ENCODE measurements at places on chromosomes 7 and 10.

GRCh38 chr10:100748231-100749058 lies 3.1 kb downstream of the PAX2 start:
- no peak for DNase-seq

DNA sequence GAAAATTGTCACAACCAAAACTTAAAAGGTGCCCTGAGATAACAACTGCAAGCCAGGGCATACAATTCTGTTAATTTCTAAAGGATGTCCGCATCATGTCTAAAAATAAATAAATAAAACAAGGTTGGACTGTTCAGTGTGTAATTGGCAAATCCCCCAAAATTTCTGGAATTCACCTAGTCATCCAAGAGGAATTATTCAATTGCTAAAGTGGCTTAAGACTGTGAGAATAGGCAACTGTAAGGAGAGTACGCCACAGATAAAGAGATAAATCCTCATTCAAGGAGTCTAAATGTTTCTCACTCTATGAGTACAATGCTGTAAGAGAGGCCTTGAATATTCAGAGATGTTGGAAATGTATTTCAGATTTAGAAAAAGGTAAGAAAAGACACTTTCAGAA lies 37.2 kb downstream of the PIK3AP1 start:
- DNase-seq: no peak

DNA sequence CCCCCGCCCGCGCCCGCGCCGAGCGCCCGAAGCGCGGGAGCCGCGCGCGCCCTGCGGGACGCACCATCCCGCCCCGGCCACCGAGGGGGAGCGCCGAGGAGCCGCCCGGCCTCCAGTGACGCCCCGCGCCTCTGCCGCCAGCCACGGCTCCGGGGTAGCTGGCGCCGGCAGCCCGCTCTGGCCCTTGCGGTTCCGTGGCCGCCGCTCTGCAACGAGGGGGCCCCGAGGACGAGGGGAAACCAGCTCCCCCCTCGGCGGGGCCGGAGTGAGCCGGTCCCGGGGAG lies at the start of gene PAXIP1:
TSS of gene PAXIP1 (minus strand) at position 33 of the 284 bp plus-strand sequence. CDS start 195 bp downstream, outside the sequence.
- no peak for DNase-seq

GRCh38 chr10:126001576-126001975 lies 105.2 kb downstream of the FANK1 start:
- no peak for DNase-seq

GRCh38 chr7:39741942-39742623 lies 118.7 kb downstream of the RALA start:
- no peak for DNase-seq

DNA sequence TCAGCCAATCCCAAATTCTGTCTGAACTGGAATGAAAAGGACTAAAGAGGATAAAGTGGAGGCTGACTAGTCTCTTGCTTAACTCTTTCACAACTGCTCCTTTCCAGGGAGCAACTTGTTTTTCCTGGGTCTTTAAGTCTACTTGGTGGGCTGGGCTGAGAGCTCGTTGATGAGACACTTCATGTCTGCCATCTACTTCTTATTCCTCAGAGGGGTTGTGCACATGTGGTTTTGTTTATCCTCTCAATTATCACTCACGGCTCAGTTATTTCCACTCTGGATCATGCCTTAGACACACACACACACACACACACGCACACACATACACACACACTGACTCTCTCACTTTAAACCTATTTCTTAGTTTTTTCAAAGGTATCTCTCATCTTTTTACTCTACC lies 298.6 kb upstream of the MTPN start:
- DNase-seq: no peak

- no peak for DNase-seq
These were observed 22.2 kb upstream of the FAM171A1 start for GRCh38 chr10:15393139-15393825.

GRCh38 chr7:18962031-18962430 lies 155.4 kb downstream of the TWIST1 start:
- DNase-seq: no peak

- DNase-seq: no peak
These were observed 458.0 kb upstream of the GALNT17 start for GRCh38 chr7:70673778-70674570.

GRCh38 chr7:118312051-118312450 lies 87.5 kb downstream of the ANKRD7 start:
- no peak for DNase-seq

- DNase-seq: no peak
These were observed 2.4 kb downstream of the BNIP3 start for GRCh38 chr10:131979336-131979735.

GRCh38 chr7:105002-105401 lies 87.4 kb upstream of the FAM20C start:
- no peak for DNase-seq

DNA sequence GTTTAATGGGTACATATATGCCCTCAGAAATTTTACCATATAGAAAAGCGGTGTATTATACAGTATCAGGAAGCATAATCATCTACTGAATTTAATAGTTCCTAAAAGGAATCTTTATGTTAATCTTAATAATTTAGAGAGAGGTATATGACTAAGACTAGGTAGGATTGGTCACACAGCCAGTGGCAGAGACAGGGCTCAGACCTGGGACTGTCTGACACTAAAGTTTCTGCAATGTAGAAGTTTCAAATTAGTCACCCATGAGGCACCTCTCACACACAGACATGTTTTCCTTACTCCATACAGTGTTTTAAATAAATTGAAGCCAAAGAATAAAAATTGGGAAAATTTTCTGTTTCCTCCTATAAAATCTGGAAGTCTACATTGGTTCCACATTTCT lies 72.8 kb upstream of the ADRA2A start:
- DNase-seq: no peak

DNA sequence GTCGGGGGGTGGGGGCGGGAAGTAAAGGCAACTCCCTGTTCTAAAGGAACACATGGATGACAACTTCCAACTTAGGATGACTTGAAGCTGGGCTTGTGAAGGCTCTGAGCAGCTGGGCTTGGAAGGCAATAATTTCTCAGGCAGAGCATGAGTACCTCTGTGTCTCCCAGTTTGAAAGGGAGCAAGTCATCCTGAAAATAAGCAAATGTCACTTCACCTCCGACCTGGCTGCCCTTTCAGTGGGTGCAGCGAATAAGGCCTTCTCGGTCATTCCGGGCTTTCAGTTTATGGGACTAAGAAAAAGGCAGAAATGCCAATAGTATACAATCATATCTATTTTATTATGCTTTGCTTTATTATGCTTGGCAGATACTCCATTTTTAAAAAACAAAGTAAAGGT lies 15.3 kb upstream of the ADAMTS14 start:
- no peak for DNase-seq

- no peak for DNase-seq
These were observed 454.0 kb downstream of the NEBL start for GRCh38 chr10:20443094-20443493.

GRCh38 chr7:103702454-103702853 lies 256.4 kb upstream of the SLC26A5 start:
- DNase-seq: no peak

DNA sequence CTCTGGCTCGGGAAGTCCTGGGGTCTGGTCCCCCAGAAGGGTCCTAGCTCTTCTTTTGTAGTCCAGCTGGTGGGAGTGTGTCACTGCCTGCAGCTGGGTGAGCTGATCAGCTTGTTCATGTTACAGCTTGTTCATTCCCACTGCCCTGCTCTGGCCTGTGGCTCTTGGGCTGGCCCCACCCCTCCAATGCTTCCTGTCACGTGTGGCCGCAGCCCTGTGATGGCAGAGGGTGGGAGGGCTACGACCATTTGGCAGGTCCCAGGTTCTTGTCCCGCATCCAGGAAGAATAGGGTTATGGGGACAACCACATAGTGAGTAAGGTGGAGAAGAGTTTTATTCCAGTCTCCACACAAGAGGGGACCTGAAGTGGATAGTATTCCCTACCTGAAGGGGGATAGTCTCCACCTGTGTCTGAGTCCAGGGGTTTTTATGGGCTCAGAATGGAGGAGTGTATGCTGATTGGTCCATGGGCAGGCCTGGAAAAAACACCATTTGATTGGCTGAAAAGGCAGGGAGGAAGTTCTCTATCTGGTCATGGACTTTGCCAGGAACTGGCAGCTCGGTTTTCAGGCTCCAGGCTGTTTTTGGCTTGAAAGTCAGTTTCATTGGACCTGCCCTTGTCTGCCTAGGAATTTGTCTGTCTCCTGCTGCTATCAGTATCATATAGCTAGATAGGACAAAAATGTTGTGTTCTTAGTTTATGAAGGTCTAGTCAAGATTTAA lies 13.1 kb downstream of the SDHAF3 start:
- DNase-seq: no peak

- DNase-seq: no peak
These were observed 49.1 kb upstream of the C1QL3 start for GRCh38 chr10:16570731-16571130.

GRCh38 chr7:49398236-49398635 lies 375.2 kb upstream of the VWC2 start:
- DNase-seq: no peak

DNA sequence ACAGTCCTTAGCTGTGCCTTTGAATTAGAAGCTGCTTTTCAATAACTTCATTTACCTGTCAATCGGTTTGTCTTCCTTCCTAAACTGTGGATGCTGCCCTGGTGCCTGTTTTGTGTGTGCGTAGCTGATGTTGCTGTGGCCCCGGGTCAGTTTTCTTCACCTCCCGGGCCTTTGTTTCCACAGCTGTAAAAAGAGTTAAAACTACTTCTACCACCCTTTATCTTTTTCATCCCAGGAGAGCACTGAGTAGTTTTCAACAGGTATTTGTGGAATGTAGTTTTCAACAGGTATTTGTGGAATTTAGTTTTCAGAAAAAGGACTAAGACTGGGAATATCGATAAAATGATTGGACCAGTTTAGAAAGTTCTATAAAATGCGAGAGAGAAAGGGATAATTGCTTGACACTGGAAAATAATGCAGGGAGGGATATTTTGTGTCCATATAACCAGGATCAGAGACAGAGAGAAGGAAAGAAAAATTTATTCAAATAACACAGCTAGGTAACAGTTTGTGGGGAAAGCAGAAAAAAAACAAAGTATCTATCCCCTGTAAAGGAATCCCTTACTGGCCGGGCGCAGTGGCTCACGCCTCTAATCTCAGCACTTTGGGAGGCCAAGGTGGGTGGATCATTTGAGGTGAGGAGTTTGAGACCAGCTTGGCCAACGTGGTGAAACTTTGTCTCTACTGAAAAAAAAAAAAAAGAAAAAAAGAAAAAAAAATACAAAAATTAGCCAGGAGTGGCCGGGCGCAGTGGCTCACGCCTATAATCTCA lies 15.9 kb upstream of the IGF2BP3 start:
- no peak for DNase-seq

GRCh38 chr10:116049158-116049973 lies 223.6 kb downstream of the GFRA1 start:
- DNase-seq: no peak

DNA sequence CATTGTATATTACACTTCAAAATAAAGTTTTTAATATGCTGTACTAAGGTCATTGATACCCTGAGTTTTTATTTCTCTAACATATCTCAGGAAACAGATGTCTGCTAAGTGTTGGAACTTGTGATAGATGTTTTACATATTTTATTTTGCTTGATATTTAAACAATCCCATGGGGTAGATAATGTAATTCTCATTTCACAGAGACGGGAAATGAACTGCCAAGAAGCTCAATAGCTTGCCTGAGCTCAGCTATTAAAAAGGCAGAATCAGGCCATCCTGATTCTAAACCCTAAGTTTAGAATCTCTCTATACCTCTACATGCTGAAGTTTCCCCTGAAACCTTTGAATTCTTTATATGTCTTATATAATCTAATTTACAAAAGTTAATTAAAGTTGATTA lies 126.3 kb downstream of the LRRC18 start:
- DNase-seq: no peak

GRCh38 chr7:148894591-148894990 lies 10.5 kb upstream of the EZH2 start:
- no peak for DNase-seq

GRCh38 chr7:342681-343216 lies 52.8 kb downstream of the FOXL3 start:
- DNase-seq: no peak

DNA sequence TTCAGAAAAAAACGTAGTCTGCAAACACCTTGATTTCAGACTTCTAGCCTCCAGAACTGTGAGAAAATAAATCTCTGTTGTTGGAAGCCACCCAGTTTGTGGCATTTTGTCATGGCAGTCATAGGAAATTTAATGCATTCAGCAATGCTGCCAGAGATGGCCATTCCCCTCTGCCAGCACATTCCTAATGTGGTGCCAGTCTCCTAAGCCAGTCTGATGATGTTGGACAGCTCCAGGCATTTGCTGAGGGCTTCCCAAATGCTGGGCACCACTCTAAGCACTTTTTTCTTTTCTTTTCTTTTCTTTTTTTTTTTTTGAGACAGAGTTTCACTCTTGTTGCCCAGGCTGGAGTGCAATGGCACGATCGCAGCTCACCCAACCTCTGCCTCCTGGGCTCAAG lies 666.7 kb upstream of the C7orf33 start:
- DNase-seq: no peak

- no peak for DNase-seq
These were observed 1.9 kb downstream of the USP6NL start for GRCh38 chr10:11609492-11610093.

DNA sequence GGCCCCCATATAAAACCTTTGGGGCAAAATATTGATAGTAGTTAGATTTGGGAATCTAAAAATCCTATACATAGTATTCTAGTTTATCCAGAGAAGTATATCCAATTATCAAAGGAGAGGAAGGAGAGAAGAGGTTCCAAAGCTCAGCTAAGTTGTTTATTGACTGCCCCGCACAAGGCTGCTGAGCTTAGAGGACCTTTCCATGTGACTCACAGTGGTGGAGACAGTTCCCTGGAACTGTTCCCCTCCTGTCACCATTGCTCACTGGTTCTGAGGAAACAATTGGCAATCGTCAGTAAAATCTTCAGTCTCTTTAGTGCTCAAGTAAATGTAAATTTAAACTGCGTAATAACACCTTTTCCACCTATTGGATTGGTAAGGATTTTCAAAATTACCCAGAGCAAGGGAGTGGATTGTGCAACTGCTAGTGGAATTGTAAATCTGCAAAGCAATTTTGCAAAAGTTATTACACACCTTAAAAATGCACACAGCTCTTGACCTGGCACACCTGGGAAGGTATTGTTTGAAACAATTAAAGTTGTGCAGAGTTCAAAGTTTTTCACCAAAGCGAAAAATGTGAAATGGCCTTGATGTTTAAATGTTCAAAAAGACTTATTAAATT lies 63.1 kb downstream of the EEPD1 start:
- no peak for DNase-seq

GRCh38 chr7:121574109-121574508 lies 178.0 kb upstream of the FAM3C start:
- no peak for DNase-seq

- DNase-seq: no peak
These were observed 122.1 kb upstream of the STK17A start for GRCh38 chr7:43460733-43461348.

GRCh38 chr10:122548407-122549085 lies 12.0 kb upstream of the DMBT1 start:
- no peak for DNase-seq

- no peak for DNase-seq
These were observed 88.5 kb downstream of the PPP1R17 start for GRCh38 chr7:31775556-31775955.

All from stimulated activated CD4-positive, alpha-beta T cell treated with anti-CD3 and anti-CD28 coated beads, Interleukin-1b, Interleukin-23, amount 100 ng/mL, for 24 hours (primary cell).